NCI-H1694 treated with DMSO at 0.1 percent for 48 hours (cell line): ENCODE measurements at places on chromosomes 16 and 17.

GRCh38 chr17:21019976-21020586 is 22.7 kb downstream of the USP22 start:
- peak; percentile 38 for DNase-seq

GRCh38 chr17:1082579-1082978 is 85.7 kb downstream of the TIMM22 start:
- no peak for DNase-seq

DNA sequence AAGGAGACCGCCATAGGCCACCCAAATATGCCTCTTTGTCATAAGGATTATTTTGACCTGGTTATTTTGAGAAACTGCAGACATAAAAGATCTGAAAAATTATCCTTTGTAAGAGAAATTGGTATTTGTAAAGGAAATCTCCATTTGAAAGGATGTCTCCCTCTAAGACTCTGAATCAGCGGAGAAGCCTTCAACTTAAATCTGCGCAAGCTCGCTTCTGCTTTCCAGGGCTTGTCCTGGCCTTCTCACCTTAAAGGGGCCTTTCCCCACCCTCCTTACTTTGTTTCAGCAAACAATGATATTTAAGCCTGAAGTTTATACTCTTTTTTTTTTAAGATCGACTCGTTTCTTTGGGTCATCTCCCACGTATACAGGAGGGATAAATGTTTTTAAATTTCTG is 34.5 kb downstream of the HSBP1 start:
- DNase-seq: no peak

DNA sequence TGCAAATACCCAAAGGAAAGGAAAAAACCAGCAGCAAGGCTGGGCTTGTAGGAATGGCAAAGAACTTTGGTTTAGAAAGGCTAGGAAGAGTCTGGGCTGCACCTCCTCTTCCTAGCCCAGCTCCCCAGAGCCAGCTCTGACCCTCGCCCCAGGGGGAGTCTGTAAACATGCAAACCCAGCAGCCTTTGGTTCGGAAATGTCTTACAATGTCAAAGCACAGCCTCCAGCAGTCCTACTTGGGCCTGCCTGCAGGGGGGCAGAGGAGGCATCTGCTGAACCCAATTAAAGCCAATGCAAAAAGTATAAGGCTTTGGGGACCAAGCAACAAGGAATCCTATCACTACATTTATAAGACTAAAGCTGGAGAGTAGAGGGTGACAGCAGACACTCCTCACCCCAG is 5.0 kb upstream of the FTSJ3 start:
- no peak for DNase-seq

DNA sequence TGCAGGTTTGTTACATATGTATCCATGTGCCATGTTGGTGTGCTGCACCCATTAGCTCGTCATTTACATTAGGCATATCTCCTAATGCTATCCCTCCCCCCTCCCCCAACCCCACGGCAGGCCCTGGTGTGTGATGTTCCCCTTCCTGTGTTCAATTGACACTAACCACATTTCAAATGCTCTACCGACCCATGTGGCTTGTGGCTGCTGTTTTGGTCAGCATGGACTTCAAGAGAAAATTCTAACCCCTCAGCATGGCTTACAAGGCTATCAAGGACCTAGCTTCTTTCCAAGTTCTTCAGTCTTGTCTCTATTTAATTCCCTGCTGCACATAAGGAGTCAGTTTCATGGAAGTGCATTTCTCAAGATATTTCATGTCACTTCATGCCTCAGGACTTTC is 52.9 kb downstream of the MMD start:
- no peak for DNase-seq
